Activated T-cell treated with anti-CD3 and anti-CD28 coated beads, Interleukin-2, amount 50 U/mL, for 4 hours (primary cell): ENCODE measurements at places on chromosomes 7 and 10. TPM values are rescaled to one million over a fixed set of nuclear protein-coding genes. Genes with fewer than 3 reads are reported as not detected.

REPIN1 gene
- total RNA-seq = 68.4 TPM

CFAP43 gene
- total RNA-seq = not detected

CFAP46 gene
- total RNA-seq = 0.22 TPM

ACHE gene
- 0.32 TPM for total RNA-seq

TNS3 gene
- total RNA-seq = 3.4 TPM

PAPSS2 gene
- total RNA-seq = 0.43 TPM

TMEM270 gene
- not detected for total RNA-seq

SPDYE2B gene
- not detected for total RNA-seq

PAPOLB gene
- total RNA-seq = not detected

KIAA1549 gene
- 0.27 TPM for total RNA-seq

GOLGA7B gene
- 0.28 TPM for total RNA-seq

GNAT3 gene
- total RNA-seq = not detected

ADIRF gene
- 0.48 TPM for total RNA-seq

TRIM73 gene
- 4.7 TPM for total RNA-seq

CALHM1 gene
- not detected for total RNA-seq

ZNRF2 gene
- total RNA-seq = 8.0 TPM

CYP3A7 gene
- total RNA-seq = not detected

LIPK gene
- not detected for total RNA-seq

WEE2 gene
- total RNA-seq = not detected

EVX1 gene
- total RNA-seq = not detected

ENKUR gene
- not detected for total RNA-seq

SLC18A3 gene
- not detected for total RNA-seq

AKR1C8 gene
- not detected for total RNA-seq
